ENCODE measurements at places on chromosomes 6 and 20. TPM values are rescaled to one million over a fixed set of nuclear protein-coding genes. Genes with fewer than 3 reads are reported as not detected.

TMEM181 gene
- total RNA-seq, result 57.9 TPM

MCCD1 gene
- not detected for total RNA-seq

HCRTR2 gene
- not detected for total RNA-seq

TMEM244 gene
- total RNA-seq, result not detected

C20orf173 gene
- total RNA-seq, result not detected

PCED1A gene
- total RNA-seq, result 19.8 TPM

SLC22A23 gene
- 70.6 TPM for total RNA-seq

SYTL3 gene
- total RNA-seq, result 0.70 TPM

TSBP1 gene
- total RNA-seq, result not detected

TBPL1 gene
- total RNA-seq, result 35.2 TPM

PLAGL2 gene
- total RNA-seq, result 4.1 TPM

TPD52L1 gene
- total RNA-seq, result 10.8 TPM

PCSK2 gene
- not detected for total RNA-seq

SLC32A1 gene
- total RNA-seq, result not detected

SPATS1 gene
- not detected for total RNA-seq

IRAK1BP1 gene
- total RNA-seq, result 2.7 TPM

LRP11 gene
- 37.6 TPM for total RNA-seq

NDUFAF5 gene
- 17.7 TPM for total RNA-seq

TGM3 gene
- not detected for total RNA-seq

C20orf144 gene
- not detected for total RNA-seq

ID4 gene
- total RNA-seq, result 0.85 TPM

TAB2 gene
- 33.6 TPM for total RNA-seq

SIGLEC1 gene
- total RNA-seq, result not detected

RIPOR3 gene
- 0.68 TPM for total RNA-seq
